ENCODE measurements at places on chromosomes 3 and 15.

GRCh38 chr3:133962849-133963248 is 66.9 kb downstream of the SLCO2A1 start:
- DNase-seq: no peak

- no peak for DNase-seq
Observed at GRCh38 chr3:61803983-61804382, 242.6 kb downstream of the PTPRG start.

DNA sequence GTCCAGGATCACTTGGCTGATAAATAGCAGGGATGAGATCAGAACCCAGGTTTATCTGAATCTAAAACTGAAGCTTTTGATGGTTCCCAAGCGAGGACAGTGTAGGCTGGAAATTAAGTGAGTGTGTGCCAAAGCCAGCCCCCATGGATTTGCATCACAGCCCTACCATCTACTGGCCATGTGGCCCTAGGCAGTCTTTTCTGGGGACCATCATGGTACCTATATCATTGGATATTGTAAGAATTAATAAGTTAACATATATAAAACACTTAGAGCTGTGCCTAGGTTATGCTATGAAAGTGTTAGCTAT is 32.8 kb upstream of the SSR3 start:
- DNase-seq: no peak

DNA sequence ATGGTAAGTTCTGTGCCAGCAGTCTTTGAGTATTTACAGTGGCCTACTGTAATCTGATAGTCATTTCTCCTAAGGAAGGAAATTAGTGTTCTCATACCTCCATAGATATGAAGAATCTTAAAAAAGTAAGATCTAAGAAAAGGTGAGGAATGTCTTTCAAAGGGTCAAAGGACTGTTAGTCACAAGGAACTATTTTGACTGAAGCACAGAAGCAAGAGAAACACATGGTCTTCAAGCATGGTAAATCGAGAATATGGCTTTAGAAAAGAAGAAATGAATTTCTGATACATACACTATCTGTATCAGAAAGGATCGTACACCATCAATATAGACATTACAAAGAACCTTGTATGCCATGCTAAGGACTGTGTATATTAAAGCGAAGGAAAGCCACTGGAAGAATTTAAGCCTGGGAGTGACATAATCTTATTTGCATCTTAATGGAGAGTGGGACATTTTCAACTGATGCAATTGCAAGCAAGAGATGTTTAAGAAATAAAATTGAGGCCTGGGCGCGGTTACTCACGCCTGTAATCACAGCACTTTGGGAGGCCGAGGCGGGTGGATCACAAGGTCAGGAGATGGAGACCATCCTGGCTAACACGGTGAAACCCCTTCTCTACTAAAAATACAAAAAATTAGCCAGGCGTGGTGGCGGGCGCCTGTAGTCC is 5.5 kb upstream of the ACAP2 start:
- no peak for DNase-seq

GRCh38 chr15:87575896-87576473 is 680.6 kb downstream of the NTRK3 start:
- DNase-seq: no peak

- no peak for DNase-seq
Observed at GRCh38 chr3:57757642-57758297, 1.7 kb downstream of the SLMAP start.

DNA sequence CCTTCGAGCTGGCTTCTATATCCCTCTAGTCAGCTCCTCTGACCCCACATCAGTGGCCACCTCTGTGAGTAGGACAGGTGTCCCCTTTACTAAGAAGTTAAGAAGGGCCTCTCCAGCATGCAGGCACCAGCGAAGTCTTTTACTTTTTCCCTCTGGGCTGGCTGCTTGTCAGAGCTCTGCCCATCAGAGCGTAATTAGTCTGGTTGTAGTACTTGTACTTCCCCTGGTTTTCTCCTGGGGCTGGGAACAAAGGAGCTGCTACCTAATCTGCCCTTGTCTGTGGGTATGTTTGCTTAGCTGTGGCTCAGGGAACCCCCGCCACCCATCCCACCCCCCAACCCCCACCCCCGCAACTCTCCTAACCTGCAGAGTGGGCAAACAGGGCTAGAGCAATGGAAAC is 27.4 kb upstream of the ALPK3 start:
- DNase-seq: no peak
